SJSA1 (cell line): ENCODE measurements at places on chromosomes 3 and 15. TPM values are rescaled to one million over a fixed set of nuclear protein-coding genes. Genes with fewer than 3 reads are reported as not detected.

CMTM8 gene
- total RNA-seq, result not detected in 2 replicates

GRCh38 chr15:50544368-50544767 lies 2.1 kb downstream of the USP50 start:
- DNase-seq, result no peak

ECE2 gene
- total RNA-seq, result not detected in 2 replicates

- no peak for DNase-seq
Observed at GRCh38 chr15:44735482-44736180, 697 bp upstream of the TRIM69 start.

C2CD4A gene
- not detected in 2 replicates for total RNA-seq

DNA sequence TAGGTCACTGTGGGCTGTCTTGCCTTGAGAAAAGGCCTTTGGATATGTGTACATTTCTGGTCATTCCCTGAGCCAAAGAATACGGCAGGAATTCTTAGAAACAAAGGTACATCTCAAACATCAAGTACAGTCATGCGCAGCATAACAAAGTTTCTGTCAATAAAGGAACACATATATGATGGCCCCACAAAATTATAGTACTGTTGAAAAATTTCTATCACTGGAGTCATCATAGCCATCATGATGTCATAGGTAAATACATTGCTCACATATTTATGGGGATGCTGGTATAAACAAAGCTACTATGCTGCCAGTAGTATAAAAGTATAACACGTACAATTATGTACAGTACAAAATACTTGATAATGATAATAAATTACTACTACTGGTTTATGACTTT lies 38.9 kb upstream of the NECTIN3 start:
- no peak for DNase-seq

DNA sequence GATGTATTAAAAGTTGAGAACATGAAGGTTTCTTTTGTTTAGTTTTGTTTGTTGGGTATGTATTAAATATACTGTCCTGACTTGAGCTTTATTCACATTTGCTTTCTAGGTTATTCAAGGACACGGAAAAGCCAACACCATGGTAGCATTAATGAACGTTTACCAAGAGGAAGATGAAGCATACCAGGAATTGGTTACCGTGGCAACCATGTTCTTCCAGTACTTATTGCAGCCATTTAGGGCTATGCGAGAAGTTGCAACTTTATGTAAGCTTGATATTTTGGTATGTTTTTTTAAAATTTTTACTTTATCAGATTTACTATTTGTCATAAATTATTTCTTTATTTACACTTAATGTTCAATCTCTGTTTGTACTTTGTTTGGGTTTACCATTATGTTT lies 3.6 kb downstream of the WHAMM start:
- no peak for DNase-seq

DNA sequence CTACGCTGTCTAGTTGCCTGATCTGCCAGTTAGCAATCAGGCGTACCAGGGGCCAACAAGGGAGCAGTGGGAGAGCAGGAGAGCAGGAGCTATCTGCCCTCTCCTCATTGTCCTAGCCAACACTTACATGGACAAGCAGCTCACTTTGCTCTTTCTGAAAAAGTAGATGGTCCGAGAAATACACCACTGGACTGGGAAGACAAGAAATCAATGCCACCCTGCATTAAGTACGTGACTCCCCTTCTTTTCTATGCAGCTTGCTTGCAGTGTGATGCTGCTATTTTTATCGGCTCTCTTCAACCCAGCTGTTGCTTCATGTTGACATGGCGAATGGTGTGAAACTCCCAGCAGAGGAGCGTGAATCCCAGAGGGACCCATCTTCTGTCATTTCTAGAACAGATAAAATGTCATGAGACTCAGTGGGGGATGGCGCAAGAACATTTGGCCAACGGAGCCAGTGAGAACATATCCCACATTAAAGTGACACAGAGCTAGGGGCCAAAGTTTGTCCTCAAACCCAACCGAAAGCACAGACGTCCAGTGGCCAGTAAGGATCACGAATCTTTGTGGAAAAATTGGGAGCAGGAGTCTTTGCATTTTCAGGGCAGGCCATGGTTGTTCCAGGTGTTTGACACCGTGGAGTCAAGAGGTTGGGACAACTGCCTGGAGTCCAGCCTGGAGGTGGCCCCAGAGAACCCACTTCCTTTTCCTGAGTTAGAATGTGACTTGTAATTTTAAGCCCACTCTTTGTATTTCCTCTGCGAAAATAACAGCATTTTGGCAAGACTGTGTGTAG lies 53.7 kb upstream of the MEF2A start:
- DNase-seq, result no peak

DNA sequence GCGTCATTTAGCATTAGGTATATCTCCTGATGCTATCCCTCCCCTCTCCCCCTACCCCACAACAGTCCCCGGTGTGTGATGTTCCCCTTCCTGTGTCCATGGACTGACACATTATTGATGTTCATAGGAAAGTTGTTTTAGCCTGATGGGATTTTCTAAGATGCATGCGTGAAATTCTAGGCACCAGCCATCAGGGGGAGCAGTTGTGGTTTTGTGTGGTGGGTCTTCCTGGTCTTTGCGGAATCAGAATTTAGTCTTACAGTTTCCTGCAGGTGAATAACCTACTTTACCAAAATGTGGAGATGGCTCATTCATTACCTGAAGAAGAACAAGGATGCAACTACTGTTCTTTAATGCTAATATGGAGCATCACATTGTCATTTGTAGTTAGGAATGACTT lies 455.0 kb upstream of the THBS1 start:
- DNase-seq, result no peak

GRCh38 chr15:49492830-49493229 lies 69.8 kb downstream of the FGF7 start:
- DNase-seq, result no peak

- no peak for DNase-seq
Observed at GRCh38 chr3:35744419-35744818, 105.1 kb downstream of the ARPP21 start.

CYP8B1 gene
- total RNA-seq, result not detected in 2 replicates

DNA sequence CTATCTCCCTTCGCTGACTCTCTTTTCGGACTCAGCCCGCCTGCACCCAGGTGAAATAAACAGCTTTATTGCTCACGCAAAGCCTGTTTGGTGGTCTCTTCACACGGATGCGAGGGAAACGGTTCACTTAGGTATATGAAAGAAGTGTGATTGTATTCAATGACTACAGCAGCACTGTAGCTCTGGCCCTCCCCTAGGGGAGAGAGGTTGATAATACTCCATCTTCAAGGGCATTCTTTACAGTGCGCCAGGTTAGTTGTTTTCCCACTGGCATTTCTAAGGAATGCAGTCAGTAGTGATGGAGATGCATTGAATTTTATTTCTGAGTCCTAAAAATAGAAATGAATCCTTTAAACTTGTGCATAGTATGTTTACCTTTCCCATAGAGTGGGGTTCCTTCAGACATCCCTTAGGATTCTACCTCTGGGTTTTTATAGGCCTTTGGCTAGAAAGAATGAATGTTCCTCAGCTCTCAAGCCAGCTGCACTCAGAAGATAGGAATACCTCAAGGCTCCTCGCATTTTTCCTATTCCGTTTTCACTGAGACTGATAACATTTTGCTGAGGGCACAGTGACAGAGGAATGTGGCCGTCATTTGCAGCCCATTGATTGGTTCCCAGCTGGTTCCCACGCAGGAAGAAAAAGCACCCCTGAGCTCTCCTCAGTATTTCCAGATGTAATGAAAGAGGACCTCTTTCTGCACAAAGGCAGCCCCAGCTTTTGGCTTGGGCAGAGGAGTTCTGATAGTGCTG lies 131.8 kb upstream of the C2CD4B start:
- no peak for DNase-seq

DNA sequence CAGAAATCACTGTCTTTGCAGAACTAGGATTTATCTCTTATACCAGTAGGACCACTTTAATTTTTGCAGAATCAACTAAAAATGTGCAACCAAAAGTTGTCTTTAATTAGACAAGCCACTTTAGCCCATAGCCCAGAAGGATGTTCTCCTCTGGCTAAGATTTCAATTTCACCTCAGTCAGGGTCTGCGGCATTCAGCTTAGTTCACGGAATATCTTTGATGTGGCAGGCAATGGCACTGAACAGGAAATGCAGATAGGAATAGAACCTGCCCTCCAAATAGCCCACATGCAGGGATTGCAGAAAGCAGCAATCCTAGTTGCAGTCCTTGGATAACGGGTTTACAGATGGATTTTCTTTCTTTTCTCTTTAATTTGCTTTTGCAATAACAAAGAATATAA lies 100.8 kb downstream of the MESD start:
- DNase-seq, result no peak

DNA sequence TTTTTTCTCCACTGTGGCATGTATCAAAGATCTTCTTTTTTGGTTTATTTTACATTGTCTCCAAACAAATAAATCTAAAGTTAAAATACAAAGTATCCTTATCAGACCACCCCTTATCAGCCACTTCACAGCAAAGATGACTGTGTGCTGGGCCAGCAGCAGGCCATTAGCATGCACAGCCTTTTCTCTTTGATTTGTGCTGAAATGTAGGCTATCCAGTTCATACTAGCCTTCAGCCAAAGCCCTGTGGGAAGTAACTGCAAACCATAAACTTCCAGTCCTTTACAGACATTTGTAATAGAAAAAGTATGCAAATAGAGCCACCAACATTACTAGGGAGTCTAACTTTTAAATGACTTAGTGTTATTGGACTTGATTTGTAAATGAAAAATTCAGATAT lies 816.3 kb downstream of the FHIT start:
- no peak for DNase-seq

DNA sequence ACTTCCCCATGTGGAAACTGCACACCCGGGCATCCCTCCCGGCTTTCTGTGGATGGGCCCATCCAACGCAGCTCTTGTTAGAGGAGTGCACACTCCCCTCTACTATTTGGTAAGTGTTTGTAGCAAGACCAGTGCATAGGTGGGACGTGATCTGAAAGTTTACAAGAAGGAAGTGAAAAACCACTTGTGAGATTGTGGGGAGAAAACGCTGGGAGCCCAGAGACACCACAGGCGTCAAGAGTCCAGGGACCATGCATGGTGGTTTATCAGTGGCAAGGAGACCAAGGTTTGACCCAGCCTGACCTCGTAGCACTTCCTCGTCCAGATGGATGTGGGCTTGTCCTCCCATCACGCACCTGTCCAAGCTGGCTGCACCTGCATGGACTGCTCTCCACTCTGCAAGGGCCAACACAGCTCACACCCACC lies 51.6 kb downstream of the ATP10A start:
- no peak for DNase-seq

CAND2 gene
- total RNA-seq, result 0.87 and 1.5 TPM in 2 replicates
